ENCODE measurements at places on chromosomes 6 and 20.

DNA sequence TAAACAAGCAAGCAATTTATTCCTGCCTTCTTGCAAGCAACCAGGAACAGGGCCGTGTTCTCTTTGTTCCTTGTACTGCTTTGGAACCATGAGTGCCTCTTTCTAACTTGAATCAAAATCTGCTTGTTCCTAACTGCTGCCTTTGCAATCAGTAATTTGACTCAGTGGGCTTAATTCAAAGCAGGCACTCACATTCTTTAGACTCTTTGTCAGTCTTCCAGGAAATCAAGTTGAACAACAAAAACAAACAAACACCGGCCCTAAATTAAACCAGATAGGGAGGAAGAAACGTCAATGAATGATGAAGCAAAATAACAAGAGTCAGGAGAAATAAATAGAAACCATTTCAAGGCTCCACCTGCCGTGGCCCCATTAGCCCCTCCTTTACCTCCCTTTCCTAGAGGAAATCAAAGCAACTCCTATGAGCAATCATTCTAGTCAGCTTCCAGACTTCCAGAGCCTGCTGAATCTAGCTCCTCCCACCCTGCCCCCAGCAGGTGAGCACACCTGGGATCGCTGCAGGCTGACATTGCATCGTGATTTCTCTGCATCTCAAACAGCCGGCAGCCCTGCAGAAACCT, 582.2 kb upstream of the FLRT3 start:
- DNase-seq = no peak

- no peak for DNase-seq
Observed at GRCh38 chr20:3814928-3815495, 5.3 kb upstream of the AP5S1 start.

DNA sequence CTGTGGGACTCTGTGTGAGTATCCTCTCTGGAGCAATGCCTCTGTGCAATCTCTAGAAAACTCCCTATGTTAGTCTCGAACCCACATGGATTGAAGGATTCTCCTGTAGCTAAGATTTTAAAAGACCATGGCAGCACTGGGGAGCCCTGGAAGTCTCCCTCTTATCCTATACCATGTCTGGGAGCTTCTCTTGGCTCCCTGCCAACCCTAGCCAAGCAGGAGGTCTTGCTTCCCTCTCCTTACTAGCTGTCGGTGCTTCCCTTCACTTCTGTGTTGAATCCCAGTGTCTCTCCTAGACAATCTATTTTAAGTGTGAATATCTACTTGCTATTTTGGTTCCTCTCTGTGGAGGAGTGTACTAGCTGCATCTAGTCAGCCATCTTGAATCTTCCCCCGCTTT, 118.8 kb upstream of the NRN1 start:
- DNase-seq = no peak

DNA sequence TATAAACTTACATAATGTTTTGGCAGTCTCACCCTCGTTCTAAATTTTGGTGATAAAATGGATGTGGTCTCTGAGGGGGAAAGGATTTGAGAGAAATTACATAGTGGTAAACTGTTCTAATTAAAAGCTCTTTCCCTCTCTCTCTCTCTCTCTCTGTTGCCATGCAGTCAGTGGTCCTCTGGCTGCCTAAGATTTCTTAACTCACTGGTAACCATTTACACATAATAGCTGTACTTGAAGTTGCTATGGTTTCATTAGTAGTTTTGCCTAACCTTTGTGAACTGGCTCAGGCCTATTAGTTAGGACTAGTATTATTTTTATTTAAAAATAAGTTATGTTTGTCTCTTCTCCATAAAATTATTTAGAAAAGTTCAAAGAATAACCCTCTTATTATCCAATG, 42.0 kb downstream of the MAPK14 start:
- DNase-seq = no peak

- no peak for DNase-seq
Observed at GRCh38 chr20:48606172-48606840, 221.5 kb downstream of the PREX1 start.

DNA sequence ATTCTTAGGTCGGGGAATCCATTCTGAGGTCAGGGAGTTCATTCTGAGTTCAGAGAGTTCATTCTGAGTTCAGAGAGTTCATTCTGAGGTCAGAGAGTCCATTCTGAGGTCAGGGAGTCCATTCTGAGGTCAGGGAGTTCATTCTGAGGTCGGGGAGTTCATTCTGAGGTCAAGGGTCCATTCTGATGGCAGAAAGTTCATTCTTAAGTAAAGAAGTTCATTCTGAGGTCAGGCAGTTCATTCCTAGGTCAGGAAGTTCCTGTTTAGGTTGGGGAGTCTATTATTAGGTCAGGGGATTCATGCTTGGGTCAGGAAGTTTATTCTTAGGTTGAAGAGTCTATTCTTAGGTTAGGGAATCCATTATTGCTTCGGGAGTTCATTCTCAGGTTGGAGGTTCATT, 16.5 kb upstream of the NXT1 start:
- no peak for DNase-seq

DNA sequence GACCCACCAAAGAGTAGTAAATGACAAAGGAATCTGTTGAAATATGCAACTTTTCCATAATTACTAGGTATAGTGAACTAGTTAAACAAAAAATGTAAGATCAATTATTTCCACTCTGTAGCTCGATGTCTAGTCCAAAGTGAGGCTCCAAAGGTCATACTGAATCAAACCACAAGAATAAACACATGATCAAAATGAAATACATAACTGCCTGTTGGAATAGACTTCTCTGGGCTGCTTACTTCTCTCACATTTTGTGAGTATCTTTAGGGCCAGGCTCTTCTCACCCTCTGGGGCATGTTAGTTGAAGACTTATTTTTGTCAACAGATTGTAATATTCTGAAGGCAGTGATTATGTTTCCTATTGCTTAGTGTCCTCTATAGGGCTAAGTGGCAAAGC, 103.7 kb upstream of the TMEM170B start:
- DNase-seq = no peak

DNA sequence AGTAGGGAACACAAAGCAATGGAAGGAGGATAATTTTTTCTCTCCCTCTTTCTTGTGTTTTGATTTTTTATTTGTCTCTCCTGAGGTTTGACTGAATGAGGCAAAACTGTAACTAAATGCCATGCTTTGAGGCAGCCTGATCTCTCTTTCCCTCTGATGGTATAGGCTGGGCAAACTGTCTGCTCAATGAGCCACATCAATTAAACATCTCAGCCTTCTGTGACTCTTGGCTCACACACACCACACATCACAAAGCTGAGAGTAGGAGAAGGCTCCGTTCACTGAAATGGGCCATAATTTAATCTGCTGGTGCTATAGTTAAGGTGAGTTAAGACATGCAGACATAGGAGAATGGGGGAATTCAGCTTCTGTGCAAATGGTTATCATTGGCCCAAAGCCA, 28.1 kb upstream of the SCGN start:
- DNase-seq = no peak

- no peak for DNase-seq
Observed at GRCh38 chr20:2223558-2224367, 72.0 kb upstream of the TGM3 start.
